ENCODE measurements at places on chromosomes 7 and 10.

GRCh38 chr10:13939391-13939790 lies 352.6 kb downstream of the PRPF18 start:
- DNase-seq, result peak; percentile 55

- DNase-seq, result peak; percentile 47
These were observed 128.4 kb upstream of the BTBD16 start for GRCh38 chr10:122142641-122143237.

GRCh38 chr10:64257704-64258103 lies 736.5 kb downstream of the REEP3 start:
- no peak for DNase-seq

DNA sequence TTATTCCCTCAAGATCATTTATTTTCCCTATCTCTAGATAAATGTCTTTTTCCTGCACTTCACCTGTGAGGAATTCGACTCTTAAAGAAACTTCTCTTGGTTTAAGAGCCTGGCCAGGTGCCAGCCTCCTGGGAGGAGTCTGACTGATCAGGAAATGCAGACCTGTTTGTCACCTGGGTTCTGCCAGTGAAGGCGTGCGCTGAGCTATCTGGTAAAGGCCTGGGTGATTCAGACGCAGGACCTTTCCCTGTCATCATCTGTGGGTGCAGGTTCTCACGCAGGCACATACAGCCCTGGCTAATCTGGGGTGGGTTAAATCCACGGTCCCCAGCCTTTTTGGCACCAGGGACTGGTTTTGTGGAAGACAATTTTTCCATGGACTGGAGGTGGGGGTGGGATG lies 65.3 kb upstream of the AQP1 start:
- DNase-seq, result no peak

DNA sequence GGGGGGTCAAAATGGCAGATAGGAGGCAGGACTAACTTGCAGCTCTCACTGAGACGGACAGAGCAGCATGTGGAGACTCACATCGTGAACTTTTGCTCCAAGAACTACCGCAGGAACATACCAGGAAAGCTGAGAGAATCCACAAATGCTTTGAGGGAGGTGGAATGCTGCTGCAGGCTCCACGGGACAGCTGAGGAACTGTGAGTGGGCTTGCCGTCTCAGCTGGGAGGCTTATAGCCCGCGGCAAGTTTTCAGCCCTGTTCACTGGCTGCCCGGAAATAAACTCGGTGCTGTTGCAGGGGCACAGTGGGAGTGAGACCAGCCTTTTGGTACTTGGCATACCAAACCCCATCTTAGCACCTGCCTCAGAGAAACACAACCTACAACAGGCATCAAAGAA lies 19.1 kb upstream of the WDR11 start:
- no peak for DNase-seq

DNA sequence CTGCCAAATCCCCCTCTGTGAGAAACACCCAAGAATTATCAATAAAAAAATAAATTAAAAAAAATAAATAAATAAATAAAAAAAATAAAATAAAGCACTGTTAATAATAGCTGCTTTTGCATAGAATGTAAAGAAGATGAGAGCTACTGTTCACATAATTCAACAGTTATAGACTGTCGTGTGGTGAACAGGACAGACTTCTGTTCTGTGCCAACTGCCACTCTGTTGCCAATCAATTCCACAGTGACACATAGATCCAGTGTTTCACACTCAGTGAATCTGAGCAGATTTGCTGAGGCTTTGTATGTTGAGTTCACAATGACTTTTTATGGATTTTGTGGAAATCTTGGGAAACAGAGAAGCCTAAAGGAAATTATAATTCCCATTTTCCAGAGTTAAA lies 14.9 kb downstream of the ARHGAP19 start:
- DNase-seq, result no peak

DNA sequence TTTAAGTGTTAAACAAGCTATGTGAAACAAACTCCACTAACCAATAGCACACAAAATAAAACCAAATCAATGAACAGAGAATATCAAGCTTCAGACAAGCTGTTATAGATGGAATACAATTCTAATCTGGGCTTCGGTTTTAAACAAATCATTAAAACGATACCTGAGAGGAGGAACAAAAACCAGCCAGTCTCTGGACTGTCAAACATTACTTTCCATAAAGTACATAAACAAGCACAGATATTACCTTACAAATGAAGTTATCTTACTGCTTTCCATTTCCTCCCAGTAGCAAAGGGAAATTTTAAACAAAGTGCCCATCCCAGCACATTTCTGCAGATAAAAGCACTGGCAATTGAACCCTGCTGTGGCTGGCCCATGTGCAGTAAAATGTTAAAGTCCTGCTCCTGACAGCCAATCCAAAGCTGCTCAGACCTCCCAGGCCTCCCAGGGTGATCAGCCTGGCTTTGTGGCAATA lies 128.0 kb downstream of the NRCAM start:
- DNase-seq, result no peak

- DNase-seq, result peak; percentile 57
These were observed 269.2 kb downstream of the BAMBI start for GRCh38 chr10:28946479-28946878.

DNA sequence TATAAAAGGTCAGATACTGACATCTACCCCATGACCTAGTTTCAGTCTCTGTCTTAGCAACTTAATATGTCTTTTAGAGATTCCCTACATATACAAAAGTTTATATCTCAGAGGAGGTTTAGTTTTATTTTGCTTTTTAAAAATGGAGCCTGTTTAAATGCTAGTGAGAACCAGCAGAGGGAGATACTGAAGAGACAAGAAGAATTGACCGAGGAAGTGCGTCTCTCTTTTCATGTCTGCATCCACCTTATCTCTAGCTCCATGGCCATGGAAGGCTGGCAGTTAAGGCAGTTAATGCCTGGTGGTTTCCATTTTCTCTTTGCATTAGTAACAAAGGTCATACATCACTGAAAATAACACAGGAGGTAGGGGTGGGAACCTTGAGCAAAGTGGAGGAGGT lies 10.7 kb downstream of the SUV39H2 start:
- peak; percentile 32 for DNase-seq

DNA sequence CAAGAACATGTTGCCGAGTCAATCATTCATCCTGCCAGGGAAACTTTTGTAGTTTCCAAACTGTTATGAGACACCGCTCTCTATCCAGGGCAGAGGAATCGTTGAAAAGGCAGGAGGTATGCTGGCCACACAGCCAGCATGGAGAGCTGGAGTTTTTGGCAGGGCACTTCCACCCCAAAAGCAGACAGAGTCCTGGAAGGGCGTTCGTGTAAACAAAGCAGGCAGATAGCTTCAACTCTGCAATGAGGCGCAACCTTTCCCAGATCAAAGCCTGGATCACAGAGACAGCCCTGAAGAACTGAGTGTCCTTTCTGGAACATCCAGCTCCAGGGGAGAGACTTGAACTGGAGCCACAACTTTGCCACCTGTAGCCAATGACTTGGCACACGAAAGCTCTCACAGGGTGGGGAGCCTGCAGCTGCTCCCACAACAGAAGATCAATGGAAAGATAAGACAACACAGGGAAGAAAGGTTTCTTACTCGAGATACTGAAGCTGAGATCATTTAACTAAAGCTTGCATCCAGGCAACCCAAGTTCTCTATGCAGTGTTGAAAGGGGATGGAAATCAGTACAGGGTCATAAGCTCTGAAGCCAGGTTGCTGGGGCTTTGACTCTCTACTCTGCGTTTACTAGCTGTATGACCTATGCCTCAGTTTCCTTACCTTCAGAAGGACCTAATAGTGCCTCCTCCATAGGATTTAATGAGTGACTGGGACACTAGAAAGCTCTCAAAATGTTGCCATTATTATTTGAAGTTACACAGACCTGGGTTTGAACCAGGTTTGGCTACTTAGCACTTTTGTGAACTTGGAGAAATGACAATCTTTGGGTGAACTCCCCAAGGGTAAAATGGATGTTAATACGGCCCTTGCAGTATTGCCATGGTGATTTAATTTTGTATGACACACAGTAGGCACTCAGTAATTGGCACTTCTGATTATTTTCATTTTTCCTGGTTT lies 434.8 kb upstream of the NPVF start:
- no peak for DNase-seq

DNA sequence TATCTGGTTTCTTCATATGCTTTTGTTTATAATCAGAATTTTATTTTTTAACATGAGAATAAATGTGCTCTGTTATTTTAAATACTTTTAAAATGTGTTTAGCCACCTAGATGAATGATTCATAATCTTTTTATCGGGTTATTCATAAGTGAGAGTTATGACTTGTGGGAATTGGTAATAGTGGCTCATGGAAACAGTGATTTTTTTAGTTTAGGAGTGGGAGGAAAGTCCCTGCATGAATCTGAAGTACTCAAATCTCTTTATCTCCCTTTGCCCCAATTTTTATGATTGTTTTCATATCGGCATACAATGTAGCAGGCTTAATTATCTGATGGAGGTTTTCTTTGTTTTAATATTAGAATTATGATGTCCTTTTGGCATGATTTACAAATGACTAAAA lies 42.9 kb downstream of the TAX1BP1 start:
- DNase-seq, result no peak

DNA sequence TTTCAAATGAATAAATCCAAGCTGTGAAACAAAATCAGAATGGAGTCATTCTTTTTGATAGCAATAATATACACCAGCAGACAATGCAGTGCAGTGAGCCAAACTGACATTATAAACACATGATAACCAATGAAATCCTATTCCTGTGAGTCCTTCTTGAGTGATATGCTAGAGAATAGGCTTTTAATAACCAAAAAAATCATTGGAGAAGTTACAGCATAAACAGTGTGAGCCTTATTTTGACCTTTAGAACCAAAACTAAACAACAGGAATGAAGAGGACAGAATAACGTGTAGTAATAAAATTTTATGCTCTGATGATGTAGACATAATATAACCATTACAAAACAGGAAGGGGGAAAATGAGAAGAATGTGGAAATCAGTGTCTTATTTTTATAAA lies 8.7 kb downstream of the HUS1 start:
- no peak for DNase-seq

DNA sequence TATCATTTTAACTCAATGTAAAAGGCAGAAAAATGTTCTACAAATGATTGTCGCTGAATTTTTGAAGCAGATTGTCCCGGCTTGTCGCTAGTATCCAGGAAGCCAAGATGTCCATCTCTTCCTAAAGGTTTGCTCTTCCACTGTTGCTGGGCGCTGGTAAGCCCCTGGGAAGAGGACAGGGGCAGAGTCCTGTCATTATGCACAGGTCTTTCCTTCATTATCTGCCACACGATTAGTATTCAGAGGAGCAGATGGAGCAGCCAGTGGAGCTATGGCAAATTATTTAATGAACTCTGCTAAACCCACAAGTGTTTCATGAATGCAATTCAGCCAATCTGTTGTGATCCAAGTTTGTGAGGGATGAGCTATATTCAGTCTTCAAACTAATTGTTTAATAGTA lies 499.1 kb upstream of the NRP1 start:
- DNase-seq, result no peak

GRCh38 chr10:374354-374753 lies 239.1 kb downstream of the ZMYND11 start:
- no peak for DNase-seq

- DNase-seq, result no peak
These were observed 59.8 kb downstream of the C10orf67 start for GRCh38 chr10:23284674-23285335.

GRCh38 chr7:155464183-155464582 lies 6.3 kb downstream of the EN2 start:
- DNase-seq, result no peak

DNA sequence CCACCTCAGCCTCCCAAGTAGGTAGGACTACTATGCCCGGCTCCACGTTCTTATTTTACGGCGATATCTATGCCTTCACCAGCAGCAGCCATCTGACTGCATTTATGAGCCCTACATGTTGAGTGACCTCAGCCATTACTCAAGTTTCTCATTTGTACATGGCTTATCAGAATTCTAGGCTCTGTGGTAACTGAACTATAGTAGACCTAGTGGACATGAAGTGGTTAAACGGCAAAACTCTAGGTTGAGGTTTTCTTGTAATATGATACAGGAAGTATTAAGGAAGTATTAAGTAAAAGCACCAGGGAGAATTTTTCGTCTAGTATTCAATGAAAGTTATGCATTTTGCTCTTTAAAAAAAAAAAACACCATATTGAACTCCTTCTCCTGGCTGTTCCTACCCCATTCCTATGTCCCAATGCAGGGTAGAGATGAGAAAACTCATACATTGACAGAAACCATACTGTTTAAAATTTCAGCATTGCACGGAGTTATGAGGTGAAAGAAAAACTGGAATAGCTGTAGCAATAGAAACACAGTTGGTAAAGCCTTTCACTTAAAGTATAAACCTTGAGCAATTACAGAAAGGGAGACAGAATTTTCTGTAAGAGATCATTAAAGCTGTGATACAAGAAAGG lies 39.8 kb upstream of the EPC1 start:
- DNase-seq, result no peak

DNA sequence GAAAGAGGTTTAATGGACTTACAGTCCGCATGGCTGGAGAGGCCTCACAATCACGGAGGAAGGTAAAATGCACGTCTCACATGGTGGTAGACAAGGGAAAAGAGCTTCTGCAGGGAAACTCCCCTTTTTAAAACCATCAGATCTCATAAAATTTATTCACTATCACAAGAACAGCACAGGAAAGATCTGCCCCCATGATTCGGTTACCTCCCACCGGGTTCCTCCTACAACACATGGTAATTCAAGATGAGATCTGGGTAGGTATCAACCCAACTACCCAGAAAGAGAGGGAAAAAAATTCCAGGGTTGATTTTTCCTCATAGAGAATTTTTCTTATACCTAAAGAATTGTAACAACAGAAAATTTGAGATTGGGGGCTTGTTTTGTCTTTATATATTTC lies 13.9 kb downstream of the RAPGEF5 start:
- DNase-seq, result no peak

DNA sequence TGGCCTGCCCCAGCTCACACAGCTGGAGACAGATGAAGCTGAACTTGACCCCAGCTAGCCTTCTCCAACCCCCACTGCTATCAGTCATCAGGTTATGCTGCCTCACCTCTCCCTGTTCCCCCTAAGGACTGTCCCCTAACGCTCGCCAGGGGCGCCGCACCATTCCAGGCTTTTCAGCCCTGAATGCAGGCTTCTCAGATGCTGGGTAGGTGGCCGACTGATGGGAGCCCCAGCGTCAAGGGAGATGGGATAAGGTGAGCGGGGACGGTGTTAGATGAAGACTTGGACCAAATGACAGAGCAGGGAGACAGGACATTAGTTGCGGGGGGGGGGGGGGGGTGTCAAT lies 15.8 kb upstream of the OPALIN start:
- DNase-seq, result no peak

DNA sequence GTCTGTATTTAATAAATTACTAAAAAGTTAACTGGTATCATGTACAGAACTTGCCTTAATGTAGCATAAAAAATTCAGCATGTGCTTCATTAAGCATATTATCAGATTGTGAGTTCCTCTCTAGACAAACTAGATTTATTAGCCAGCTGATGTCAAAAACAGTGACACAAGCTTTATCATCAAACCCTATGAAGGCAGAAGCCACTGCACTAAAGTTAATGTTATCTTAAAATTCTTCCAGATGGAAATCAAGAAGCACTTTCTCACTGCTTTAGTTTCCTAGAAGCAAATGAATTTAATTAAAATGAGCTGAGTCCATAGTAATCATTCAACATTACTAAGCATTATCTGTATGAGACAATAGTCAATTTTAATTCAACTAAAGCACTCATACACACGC lies 96.4 kb downstream of the ARHGAP12 start:
- DNase-seq, result no peak
